ENCODE measurements at places on chromosomes 3 and 15.

- DNase-seq, result no peak
These were observed 71.3 kb upstream of the SEC13 start for GRCh38 chr3:10392244-10392643.

GRCh38 chr3:134646086-134646485 lies 4.7 kb downstream of the KY start:
- DNase-seq, result no peak

DNA sequence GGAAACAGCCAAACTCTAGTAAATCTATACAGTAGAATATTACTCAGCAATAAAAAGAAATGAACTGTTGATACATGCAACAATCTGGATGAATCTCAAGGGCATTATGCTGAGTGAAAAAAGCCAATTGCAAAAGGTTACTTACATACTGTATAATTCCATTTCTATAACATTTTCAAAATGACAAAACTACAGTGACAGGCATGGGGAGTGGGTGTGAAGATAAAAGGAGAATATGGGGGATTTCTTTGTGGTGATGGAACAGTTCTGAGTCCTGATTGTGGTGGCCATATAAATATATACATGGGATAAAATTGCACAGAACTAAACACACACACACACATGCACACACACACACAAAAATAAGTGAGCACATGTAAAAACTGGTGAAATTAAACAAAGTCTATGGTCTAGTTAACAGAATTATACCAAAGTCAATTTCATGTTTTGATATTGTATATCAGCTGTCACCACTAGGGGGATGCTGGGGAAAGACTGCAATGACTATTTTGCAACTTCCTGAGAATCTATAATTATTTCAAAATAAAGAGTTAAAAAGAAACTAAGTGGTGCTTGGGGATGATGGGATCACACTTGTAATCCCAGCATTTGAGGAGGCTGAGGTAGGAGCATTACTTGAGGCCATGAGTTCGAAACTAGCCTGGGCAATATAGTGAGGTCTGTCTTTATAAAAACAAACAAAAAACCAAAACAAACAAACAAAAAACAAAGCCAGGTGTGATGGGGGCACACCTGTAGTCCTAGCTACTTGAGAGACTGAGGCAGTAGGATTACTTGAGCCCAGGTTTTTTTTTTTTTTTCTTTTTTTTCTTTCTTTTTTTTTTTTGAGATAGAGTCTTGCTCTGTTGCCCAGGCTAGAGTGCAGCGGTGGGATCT lies 66.0 kb downstream of the SPTSSB start:
- DNase-seq, result no peak

GRCh38 chr3:46971742-46972141 lies 4.8 kb downstream of the CCDC12 start:
- DNase-seq, result no peak

GRCh38 chr3:107268469-107268868 lies 108.8 kb upstream of the CCDC54 start:
- no peak for DNase-seq

DNA sequence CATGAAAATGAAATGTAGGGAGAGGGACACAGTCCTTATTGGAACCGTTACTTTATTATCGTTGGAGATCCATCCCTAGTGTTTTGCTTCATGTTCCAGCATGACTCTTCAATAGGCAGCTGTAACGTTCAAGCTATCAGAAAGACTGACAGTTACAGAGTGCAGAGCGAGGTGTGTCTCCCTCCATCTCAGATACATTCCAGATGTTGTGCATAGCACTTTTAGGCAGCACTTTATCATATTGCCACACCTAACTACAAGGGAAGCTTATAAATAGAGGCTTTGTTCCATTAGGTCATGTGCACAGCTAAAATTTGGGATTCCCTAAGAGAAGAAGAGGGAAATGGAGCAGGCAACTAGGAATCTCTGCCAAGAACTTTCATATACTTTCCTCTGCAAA lies 1009.6 kb downstream of the ROBO2 start:
- no peak for DNase-seq

- DNase-seq, result no peak
These were observed 38.5 kb downstream of the SLCO2A1 start for GRCh38 chr3:133991209-133991608.

DNA sequence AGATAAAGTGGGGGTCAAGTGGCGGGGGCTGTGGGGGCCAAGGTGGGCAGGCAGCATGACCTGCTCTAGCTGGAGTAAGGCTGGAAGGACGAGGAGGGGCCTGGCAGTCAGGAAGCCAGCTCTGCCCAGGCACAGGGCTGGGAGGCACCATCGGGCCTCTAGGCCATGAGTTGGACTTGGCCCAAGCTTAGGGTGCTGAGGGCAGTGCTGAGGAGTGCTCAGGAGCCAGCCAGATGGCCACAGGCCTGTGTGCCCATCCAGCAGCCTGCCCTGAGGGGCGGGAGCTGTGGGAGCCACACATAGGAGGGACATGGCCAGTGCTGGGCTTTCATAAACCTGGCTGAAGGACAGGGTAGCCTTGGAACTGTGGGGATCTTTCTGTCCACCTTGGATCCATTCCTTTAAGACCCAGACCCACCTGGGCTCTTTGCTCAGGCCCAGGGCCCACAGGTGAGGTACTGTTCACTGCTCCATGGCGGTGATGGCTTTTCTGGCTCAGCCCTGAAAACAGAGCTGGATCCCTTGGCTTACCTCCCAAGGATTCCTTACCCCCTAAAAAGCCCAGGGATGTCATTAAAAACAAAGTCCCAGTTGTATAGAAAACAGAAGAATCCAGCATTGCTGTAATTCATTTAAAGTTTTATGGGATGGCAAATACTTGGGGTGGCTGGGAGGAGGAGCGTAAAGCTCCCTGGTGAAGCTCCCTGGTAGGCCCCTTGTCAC lies 137.0 kb downstream of the DNAJB8 start:
- no peak for DNase-seq

DNA sequence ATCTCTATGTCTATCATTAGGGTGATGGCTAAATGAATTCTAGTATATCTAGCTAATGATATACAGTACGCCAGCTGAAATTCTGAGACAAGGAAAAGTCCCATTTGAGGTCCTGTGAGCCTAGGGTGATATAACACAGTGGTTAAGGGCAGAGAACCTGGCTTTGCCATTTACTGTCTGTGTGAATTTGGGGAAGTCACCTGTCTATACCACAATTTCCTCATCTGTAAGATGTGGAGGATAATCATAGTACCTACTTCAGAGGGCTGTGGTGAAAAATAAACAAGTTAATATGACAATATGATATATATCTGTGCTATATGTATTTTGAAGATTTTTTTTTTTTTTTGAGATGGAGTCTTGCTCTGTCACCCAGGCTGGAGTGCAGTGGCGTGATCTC lies 9.8 kb upstream of the ANKDD1A start:
- DNase-seq, result no peak

DNA sequence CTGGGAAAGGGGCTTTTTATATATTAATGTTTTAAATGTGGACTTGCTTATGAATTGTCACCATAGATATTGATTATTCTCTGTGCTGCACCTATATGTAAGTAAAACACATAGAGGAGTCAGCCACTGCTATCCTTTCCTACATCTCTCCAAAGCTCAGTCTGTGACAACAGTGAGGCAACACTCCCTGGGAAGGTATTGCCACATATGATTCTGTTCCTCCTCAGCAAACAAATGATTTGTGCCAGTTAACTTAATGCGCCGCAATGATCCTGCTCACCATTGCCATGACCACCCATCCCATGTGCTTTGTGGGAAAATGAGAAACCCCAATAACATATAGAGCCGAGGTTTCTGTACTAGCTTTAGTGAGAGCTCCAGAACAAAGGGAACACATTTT lies 75.1 kb upstream of the FBN1 start:
- no peak for DNase-seq

DNA sequence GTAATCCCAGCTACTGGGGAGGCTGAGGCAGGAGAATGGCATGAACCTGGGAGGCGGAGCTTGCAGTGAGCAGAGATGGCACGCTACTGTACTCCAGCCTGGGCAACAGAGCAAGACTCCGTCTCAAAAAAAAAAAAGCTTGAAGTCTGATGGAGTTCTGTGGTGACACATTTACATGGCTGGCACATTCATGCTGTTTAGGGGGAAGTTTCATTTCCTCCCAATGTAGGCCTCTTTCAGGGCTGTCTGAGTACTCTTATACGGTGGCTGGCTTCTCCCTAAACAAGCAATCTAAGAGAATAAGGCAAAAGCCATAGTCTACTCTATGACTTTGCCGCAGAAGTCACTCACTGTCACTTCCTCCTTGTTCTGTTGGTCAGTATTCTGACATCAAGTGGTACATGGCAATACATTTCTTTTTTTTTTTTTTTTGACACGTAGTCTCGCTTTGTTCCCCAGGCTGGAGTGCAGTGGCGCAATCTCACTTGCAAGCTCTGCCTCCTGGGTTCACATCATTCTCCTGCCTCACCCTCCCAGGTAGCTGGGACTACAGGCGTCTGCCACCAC lies 41.2 kb downstream of the OIP5 start:
- DNase-seq, result no peak

- no peak for DNase-seq
These were observed 8.6 kb upstream of the TNK2 start for GRCh38 chr3:195916991-195917390.

DNA sequence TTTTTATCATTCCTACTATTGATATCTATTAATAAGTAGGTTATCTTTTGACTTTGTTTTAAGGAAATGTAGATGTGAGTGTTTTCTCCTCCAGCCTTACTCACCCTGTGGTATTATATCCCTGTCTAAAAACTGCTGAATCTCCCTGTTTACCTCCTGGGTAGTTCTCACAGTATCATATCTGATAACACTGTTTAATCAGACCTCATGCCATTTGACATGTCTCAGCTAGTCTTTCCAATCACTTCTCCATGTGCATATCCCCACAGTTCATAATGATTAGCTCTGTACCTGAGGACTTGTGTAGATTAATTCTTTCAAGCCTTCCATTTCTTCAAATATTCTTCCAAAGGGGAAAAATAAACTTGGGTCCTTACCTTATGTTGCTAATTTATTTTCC lies 30.7 kb downstream of the DUOX2 start:
- DNase-seq, result no peak

DNA sequence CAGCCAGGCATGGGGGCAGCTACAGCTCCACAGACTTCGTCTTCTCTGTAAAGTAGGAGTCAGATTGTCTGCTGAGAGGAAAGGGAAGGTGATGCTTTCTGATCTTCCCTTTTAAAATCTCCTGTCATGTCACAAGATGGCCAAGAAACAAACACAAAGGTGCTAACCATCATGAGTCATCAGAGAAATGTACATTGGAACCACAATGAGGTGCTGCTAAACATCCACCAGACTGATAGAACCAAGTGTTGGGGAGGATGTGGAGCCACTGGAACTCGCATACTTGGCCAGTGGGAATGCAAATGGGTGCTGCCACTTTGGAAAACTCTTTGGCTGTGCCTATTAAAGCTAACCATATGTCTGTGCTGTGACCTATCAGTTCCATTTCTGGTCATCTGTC lies 268.8 kb downstream of the SLCO3A1 start:
- no peak for DNase-seq

GRCh38 chr15:89801471-89802195 lies 13.0 kb downstream of the ANPEP start:
- no peak for DNase-seq

GRCh38 chr3:38643090-38643489 lies 6.4 kb downstream of the SCN5A start:
- DNase-seq, result peak; percentile 76

GRCh38 chr3:193943851-193944517 lies 192.0 kb upstream of the HES1 start:
- DNase-seq, result no peak

DNA sequence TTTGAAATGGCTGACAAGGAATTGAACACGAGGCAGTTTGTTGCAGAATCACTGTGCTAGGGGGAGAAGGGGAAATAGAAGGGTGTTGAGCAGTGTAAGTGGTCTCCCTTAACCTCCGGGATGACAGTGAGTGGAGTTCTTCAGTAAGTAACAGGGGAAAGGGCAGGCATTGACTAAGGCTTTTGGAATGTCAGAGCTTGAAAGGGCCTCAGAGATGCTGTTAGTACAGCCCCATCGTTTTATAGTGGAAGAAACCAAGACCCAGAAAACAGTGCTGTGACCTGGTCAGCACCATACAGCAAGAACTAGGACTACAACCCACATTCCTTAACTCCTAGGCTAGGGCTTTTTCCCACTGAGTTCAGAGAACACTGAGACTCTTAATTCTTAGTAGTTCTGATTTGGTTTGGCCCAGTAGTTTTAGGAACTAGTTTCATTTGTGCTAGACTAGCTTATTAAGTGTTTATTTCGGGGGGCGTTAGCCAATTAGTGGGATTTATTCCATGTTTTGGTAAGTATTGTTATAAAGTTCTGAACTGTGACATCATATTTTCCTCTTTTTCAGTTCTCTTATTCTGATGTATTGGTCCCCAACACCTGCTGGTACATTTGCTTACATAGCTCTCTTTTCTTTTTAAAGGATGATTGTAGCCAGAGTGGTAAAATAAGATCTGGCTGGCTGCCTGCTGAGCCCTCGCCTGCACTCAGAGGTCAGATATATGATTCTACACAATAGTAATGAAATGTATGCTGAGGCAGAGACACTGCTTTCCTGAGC lies 34.2 kb downstream of the RAB11A start:
- no peak for DNase-seq

- DNase-seq, result no peak
These were observed 16.0 kb upstream of the MEGF11 start for GRCh38 chr15:66269326-66270090.

DNA sequence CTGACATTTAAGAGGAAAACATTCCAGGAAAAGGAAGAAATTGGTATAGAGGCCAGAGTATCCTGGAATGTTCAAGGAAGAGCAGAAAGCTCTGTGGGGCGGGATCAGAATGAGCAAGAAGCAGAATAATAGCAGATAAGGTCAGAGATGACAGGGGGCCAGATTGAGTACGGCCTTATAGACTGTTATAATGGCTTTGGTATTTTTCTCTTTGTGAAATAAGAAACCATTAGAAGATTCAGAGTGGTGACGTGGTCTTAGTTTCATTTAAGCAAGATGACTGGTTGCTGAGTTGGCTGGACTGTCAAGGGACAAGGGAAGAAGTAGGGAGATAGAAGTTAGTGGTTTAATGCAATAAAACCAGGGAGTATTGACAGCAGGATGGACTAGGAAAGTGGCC lies 218.3 kb upstream of the SOX2 start:
- DNase-seq, result no peak

DNA sequence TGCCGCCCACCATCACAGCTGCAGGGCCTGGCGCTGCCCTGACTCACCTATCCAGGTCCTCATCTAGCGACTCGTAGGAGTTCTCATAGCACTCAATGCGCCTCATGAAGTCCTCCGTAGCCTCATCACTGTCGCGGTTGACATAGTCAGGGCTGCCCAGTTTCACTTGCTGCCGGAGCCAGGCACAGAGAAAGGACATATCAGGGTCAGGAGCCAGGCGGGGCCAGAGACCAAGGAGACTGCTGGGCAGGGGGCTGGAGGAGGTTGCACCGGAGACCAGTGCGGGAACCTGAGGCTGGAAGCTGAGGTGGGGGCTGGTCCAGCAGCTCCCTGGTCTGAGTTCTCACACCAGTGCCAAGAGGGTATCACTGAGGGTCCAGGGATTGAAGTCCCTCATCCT lies 18.2 kb downstream of the PFKFB4 start:
- DNase-seq, result no peak
